Dermis blood vessel endothelial cell (primary cell): ENCODE measurements at places on chromosomes 12 and 14. TPM values are rescaled to one million over a fixed set of nuclear protein-coding genes. Genes with fewer than 3 reads are reported as not detected.

TMEM121 gene
- total RNA-seq = 4.6 and 11.7 TPM in 2 replicates

OR6S1 gene
- not detected in 2 replicates for total RNA-seq

KLHL33 gene
- 0.09 and 0.17 TPM in 2 replicates for total RNA-seq

DDX55 gene
- 16.6 and 18.2 TPM in 2 replicates for total RNA-seq

GRCh38 chr12:52477651-52478050 is 4.0 kb upstream of the KRT6C start:
- no peak for DNase-seq

DNA sequence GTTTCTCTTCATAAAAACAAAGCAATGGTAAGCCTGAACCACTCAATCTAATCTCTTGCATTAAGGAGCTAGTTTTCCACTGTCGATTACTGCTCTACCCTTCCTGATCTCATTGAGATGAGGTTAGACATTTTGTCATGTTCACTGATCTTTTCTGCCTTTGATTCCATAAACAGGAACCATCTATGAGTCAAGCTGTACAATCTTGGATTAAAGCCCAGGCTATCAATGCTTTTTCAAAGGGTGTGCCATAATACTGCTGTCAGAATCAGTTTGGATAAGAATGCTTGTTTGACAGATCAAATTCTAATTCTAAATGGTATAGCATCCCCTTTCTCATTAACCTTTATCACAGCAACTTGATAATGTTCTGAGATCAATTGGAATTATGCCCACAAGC is 16.1 kb downstream of the GRIP1 start:
- DNase-seq = peak; percentile 66

GRCh38 chr14:99616832-99617800 is 13.1 kb upstream of the CCDC85C start:
- peak; percentile 58 for DNase-seq

GPX2 gene
- total RNA-seq = not detected in 2 replicates

DNA sequence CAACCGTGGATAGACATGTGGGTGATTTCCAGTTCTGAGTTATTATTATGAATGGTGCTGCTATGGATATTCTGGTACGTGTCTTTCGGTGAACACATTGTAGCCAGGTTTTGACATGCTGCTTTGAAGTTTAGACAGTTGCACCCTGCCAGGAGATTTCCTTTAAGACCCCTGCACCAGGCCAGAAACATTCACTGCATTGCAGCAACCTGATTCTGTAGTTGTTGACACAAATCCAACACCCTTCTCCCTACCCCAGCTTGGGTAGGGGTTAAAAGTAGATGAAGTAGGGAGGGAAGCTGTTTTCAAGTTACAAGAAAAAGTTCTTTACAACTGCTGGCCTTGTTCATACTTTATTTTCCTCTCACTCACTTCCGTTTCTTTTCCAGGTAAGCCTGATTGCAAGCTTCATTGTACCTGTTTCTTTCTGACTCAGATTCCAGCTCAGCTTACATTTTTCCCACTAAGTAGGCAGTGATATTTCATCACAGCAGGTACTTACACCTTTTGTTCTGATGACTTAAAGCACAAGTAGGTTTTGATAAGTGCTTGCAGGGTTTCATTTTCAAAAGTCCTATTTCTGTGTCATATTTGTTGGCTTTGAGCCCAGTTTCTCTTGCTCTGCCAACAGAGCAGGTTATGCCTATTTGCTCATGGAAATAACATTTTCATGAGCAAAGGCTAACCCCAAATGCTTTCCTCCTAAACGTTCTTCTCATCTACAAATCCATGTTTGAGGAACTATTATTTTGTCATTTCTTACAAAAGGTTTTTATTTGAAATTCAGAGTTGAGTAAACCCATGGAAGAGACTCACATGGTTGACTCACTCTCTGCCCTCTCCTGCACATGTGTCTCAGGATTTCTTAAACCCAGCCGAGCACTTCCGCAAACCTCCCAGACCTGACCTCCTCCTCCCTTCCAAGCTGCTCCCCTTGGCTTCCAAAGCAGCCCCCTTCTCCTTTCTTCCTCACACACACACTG is 12.1 kb upstream of the LTA4H start:
- DNase-seq = peak; percentile 69

DNA sequence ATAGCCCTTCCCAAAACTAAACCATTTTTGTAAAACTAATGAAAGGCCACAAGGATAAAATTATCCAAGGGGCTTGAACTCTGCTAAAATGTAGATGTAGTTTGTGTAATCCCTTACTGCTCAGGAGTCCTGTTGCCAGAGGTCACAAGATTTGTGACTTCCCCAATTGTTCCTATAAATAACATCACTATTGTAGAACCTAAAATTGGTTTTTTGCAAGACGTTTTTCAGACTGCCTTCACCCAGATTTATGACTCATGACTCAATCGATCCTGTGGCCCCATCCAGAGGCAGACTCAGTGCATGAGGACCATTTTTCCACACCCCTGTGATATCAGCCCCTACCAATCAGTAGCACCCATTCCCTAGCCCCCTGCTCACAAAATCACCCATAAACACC is 61.5 kb upstream of the RASSF8 start:
- no peak for DNase-seq

- DNase-seq = peak; percentile 65
Measured at GRCh38 chr12:74337951-74338350, 199.7 kb upstream of the ATXN7L3B start.

GRCh38 chr12:120751389-120751788 is 25.8 kb downstream of the ACADS start:
- DNase-seq = no peak
